LHCN-M2 (cell line): ENCODE measurements at places on chromosomes 2 and 18. TPM values are rescaled to one million over a fixed set of nuclear protein-coding genes. Genes with fewer than 3 reads are reported as not detected.

Gene HOXD13
- not detected in 2 replicates for total RNA-seq

- no peak for DNase-seq
Observed at GRCh38 chr2:239639421-239640185, 238.8 kb upstream of the HDAC4 start.

Gene MATN3
- total RNA-seq, result 6.9 and 8.2 TPM in 2 replicates

Gene GRB14
- total RNA-seq, result 0.34 and 0.77 TPM in 2 replicates

GRCh38 chr18:55173291-55173690, 214.0 kb upstream of the CCDC68 start:
- DNase-seq, result no peak

- DNase-seq, result peak; percentile 84
Observed at GRCh38 chr2:190607657-190608357, 41.1 kb upstream of the NAB1 start.

DNA sequence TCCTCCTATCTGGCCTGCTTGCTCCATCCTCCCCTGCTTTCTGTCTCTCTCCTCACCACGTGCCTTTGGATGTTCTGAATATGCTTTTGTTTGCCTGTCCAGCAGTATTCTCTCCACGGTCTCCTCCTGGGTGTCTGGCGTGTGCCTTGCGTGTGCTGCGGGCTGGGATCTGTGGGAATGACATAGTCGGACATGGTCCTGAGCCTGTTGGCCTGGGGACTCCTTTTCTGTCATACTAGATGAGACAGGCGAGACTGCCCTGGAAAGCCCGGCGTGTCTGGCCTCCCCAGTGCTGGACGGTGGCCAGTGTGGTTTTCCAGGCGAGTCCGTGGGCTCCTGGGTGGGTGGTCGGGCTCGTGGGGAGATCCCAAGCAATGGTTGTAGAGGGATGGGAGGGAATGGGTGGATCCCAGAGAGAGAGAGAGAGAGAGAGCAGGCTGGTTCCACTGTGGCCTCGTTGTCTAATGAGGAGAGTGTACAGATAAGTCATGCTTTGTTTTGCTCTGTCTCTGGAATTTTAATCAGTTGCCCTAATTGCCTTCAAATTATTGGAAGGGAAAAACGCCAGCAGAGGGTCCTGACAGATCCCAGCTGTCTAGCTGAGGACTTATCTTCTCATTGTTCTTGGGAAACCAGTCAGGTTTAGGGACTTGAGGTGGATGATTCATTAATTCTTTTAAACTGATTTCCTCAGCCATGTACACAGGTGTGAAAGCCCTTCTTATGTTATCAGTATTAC, 58.3 kb downstream of the HPCAL1 start:
- peak; percentile 30 for DNase-seq

Gene MDH1B
- 0.86 and 2.5 TPM in 2 replicates for total RNA-seq

- DNase-seq, result no peak
Observed at GRCh38 chr18:3079653-3080052, 66.7 kb upstream of the LPIN2 start.

Gene TPO
- total RNA-seq, result not detected in 2 replicates

Gene DSG1
- not detected in 2 replicates for total RNA-seq

GRCh38 chr2:159051661-159052060, 83.2 kb downstream of the TANC1 start:
- DNase-seq, result peak; percentile 78
